ENCODE measurements at places on chromosomes 13 and 19. TPM values are rescaled to one million over a fixed set of nuclear protein-coding genes. Genes with fewer than 3 reads are reported as not detected.
A peak's percentile ranks its signal among the peaks of the same experiment; 100 is the strongest.

Gene ZNF546
- 0.38 TPM for total RNA-seq

Gene SIGLEC11
- total RNA-seq, result not detected

DNA sequence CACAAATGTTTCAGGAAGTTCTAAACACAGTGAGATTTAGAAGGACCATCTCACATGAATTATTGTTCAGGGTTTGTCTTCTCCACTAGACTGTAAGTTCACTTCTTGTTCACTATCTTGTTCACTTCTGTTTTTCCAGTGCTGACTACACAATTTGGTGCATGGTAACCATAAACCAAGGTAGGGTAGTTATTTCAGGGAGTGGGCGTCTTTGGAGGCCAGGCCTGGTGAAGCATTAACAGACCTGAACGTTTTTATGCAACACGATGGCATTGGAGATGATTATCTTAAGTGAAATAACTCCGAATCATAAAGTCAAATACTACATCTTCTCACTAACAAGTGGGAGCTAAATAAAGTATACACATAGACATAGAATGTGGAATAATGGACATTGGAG lies 14.4 kb upstream of the OXGR1 start:
- peaks cover 14% of the 10 kb centered on the region for H3K27me3 ChIP-seq
- no peak overlapping the region for H3K4me3 ChIP-seq
- H3K36me3 ChIP-seq, result no peaks in the 10 kb centered on the region
- no peak overlapping the region for H3K27ac ChIP-seq
- no peaks in the 10 kb centered on the region for H3K4me1 ChIP-seq

DNA sequence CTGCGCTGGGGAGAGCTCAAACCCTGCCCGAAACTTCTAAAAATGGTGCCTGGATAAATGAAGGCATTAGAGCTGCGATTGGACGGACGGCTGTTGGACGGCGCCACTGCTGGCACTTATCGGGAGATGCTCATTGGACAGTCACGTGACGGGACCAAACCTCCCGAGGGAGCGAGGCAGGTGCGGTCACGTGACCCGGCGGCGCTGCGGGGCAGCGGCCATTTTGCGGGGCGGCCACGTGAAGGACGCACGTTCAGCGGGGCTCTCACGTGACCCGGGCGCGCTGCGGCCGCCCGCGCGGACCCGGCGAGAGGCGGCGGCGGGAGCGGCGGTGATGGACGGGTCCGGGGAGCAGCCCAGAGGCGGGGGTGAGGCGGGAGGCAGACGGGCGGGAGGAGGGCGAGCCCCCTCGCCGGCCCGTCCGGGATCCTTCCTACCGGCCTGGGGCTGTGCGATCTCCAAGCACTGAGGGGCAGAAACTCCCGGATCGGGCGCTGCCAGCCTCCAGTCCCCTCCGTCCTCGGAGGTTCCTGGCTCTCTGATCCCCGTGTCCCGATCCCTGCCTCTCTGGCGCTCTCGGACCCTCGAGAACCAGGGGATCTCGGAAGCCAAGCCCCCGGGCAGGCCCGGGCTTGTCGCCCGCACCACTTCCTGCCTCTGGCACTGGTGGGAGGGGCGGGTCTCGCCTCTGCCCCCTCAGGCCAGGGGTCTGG lies at the start of gene BAX:
BAX (plus strand) TSS at position 281 of the 713 bp plus-strand sequence; CDS start at position 335, 54 bp downstream.
- peak within 1 kb of the TSS; percentile 92 for H3K27ac ChIP-seq
- no peaks in the 10 kb centered on the region for H3K27me3 ChIP-seq
- peaks cover 10% of the 10 kb centered on the region for H3K36me3 ChIP-seq
- H3K4me1 ChIP-seq, result peaks cover 12% of the 10 kb centered on the region

- peaks cover 3% of the 10 kb centered on the region for H3K4me1 ChIP-seq
- no peaks in the 10 kb centered on the region for H3K27me3 ChIP-seq
- no peaks in the 10 kb centered on the region for H3K36me3 ChIP-seq
- DNase-seq, result no peak
These were observed 66.1 kb downstream of the RFX2 start for GRCh38 chr19:6044056-6044805.

Gene C13orf42
- 24.5 TPM for total RNA-seq

DNA sequence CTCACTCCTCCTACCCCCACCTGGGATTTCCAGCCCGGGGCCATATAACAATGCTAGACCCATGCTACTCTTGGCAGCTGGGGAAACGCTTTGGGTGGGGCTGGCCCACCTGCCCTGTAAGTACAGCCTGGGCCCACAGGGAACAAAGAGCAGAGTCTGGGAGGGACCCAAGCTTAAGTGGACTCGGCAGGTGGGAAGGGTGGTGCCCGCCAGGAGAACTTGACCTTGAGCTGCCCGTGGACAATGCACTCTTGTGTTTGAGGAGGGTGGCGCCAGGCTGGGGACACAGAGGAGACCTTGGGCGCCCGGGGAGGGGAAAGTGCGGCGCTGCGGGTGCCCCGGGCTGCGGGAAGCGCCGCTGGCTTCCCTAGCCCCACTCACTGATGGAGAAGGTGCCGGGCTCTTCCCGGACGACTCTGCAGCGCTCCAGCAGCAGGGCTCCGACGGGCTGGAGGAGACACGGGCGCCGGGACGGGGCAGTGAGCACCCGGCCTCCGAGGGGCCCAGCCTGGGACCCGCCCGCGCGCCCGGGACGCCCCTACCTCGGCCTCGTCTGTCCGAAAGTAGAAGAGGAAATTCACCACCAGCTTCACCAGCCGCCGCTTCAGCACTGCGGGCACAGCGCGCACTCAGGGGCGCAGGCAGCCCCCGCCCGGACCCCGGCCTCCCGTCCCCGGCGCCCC lies 607 bp downstream of the PLEKHJ1 start:
- peaks cover 28% of the 10 kb centered on the region for H3K4me1 ChIP-seq
- H3K27me3 ChIP-seq, result no peaks in the 10 kb centered on the region
- peak; percentile 47 for DNase-seq
- no peak overlapping the region for H3K27ac ChIP-seq

Gene PCDH20
- 2.8 TPM for total RNA-seq

DNA sequence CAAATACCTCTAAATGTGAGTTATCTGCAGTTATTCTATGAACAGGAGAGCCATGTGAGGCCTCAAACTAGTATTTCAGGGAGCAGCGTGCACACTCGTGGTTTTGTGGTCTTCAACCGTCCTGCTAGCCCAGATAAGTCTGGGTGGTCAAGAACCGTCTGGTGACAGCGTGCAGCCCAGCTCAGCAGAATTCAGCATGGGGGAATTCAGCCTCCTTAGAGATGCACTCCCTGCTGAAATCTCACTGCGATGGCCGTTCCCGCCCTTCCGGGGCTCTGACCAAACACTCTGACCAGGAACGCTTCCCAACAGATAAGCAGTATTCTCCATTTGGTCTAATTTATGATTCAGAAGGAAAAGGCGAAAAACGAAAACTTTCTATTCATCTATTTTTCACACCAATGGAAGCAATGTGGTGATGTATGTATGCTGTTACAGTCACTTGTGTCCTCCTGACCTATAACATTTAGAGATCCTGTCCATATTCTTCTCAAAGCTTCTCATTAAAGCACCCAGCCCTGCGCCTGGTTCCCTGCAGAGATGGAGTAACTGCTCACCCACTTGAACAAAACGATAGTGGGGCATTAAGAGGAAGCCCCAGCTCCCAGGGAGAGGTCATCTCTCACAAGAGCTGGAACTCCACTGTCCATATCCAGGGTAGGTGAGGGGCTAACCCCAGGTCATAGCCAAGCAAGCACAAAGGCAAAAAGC lies 2.9 kb downstream of the ANKRD27 start:
- no peak overlapping the region for H3K4me3 ChIP-seq
- peaks cover 23% of the 10 kb centered on the region for H3K27me3 ChIP-seq
- H3K4me1 ChIP-seq, result peaks cover 9% of the 10 kb centered on the region
- no peak for DNase-seq

Gene RDH13
- 32.3 TPM for total RNA-seq

Gene ZNF470
- 8.7 TPM for total RNA-seq

DNA sequence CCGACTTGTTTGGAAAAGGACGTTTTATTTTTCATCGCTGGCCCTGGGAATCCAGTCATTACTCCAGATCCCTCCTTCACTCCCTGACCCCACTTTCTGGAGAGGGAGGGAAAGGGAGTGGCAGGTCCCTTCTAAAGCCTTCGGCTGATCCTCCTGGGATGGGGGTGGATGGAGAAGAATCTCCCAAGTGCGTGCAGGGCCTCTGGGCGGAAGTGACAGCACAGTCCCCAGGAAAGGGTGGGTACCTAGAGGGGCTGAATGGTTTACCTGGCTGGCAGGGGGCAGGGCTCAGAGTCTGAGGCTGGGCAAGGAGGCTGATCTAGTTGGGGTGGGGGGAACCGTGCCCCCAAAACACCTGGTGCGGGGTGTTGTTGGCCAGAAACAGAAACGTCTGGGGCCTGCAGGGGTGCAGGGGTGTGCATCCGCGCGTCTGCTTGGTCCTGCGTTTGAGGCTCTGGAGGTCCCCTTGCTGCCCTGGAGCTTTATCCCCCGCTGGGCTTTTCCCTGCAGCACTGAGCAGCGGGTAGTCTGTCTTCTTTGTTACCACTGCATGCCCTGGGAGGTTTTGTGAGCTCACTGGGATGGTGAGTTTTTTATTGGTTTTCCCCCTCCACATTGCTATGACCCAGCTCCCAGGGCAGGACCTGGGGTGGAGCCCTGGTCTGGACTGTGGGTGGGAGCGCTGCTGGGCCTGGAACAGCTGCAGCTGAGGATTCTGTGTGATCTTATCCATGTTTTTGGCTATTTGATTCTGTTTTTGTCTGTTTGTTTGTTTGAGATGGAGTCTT lies 3.0 kb upstream of the ZNF628 start:
- no peak overlapping the region for H3K27ac ChIP-seq
- peaks cover 13% of the 10 kb centered on the region for H3K4me1 ChIP-seq
- no peaks in the 10 kb centered on the region for H3K27me3 ChIP-seq
- no peak overlapping the region for H3K4me3 ChIP-seq
- H3K36me3 ChIP-seq, result no peaks in the 10 kb centered on the region

DNA sequence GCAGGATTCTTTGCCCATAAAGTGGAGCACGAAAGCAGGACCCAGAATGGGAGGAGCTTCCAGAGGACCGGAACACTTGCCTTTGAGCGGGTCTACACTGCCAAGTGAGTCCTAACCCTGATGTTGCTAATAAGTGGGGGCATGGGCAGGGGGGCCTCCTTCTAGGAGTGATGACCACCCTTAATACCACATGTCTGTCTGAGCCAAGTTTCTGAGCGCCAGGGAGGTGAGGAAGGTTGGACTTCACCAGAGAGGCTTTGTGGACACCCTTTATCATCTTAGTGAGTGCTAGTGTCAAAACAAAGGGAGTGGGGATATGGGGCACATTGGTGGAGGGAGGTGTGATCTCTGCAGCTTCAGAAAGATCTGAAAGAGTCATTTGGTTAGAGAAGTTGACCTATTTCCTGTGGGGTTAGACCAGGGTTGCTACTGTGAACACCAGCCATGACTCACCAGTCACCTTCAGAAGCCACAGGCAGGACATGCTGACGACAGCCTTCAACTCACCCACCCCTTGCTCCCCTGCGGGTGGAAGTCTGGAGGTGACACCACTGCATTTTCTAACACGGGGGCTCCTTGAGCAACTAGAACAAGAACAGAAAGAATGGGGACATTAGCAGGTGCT lies 8.8 kb downstream of the ALOX5AP start:
- no peaks in the 10 kb centered on the region for H3K4me1 ChIP-seq
- no peak overlapping the region for H3K27ac ChIP-seq
- H3K36me3 ChIP-seq, result no peaks in the 10 kb centered on the region
- no peak overlapping the region for H3K4me3 ChIP-seq

Gene CEACAM3
- total RNA-seq, result not detected
